Activated naive CD4-positive, alpha-beta T cell treated with anti-CD3 and anti-CD28 coated beads, Interleukin-2, amount 50 U/mL, for 16 hours (primary cell): ENCODE measurements at places on chromosomes 11 and 22.

DNA sequence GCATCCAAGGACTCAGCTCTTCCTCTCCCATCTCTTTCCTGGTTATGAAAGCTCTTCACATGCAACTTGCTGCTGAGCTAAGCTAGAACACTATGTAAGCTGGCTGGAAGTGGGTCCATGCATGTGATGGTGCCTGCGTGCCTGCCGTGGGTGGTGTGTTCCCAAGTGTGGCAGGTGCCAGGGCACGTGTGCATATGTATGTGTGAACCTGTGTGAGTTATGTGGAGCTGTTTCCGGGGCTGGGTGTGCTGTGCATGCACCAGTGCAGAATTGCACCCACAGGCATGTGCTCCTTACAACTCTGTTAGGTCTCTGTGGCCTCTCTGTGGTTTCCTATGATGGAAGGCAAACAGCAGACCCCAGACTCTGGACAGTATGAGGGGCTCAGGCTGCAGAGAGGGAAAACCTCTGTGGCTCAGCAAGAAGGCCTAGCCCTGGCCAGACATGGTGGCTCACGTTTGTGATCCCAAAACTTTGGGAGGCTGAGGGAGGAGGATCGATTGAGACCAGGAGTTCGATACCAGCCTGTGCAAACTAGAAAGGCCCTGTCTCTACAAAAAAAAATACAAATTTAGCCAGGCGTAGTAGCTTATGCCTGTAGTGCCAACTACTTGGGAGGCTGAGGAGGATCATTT, 4.1 kb upstream of the P2RY6 start:
- no peak for DNase-seq

GRCh38 chr11:67251841-67252240, 14.4 kb upstream of the GRK2 start:
- no peak for DNase-seq

- DNase-seq, result no peak
Observed at GRCh38 chr11:11401960-11402535, 49.0 kb upstream of the CSNK2A3 start.

GRCh38 chr11:85945296-85945695, 90.1 kb downstream of the CCDC83 start:
- no peak for DNase-seq

- peak; percentile 58 for DNase-seq
Observed at GRCh38 chr11:68212421-68213134, 518 bp downstream of the KMT5B start.
